ENCODE measurements at places on chromosomes 3 and 15.
A peak's percentile ranks its signal among the peaks of the same experiment; 100 is the strongest.

DNA sequence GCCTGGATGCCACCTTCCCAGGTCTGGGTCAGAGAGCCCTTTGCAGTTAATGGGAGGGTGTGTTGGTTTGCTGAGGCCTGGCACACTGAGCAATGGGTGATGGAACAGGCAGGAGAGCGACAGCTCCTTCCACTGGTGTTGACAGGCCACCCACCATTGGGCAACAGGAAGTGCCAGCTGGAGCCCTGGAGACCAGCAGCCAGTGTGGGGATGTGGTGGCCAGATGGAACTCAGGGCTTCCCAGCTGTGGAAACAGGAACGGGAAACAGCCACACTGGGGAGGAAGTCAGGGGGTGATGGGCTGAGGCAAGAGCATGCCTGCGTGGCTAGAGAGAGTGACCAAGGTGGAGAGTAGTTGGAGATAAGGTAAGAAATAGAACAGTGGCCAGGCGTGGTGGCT is 9.3 kb downstream of the PSTPIP1 start:
- DNase-seq = no peak

GRCh38 chr15:38714309-38715072 is 149.9 kb upstream of the RASGRP1 start:
- no peak for DNase-seq

DNA sequence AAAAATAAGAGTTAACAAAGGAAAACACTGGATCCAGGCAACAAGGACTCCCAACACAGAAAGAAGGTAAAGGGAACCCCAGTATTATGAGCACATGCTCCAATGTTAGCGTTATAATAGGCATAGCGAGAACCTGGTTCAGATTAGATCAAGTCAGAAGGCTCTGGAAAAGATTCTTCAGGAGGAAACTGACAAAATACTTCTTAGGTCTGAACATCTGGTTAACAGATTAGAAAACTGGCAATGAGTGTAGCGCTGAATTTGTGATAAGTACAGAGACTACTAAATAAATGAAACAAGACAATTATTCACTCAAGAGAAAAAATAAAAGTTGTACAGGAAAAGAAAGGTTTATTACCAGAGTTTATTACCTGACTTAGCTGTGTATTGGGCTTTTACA is 146.1 kb downstream of the DPH6 start:
- no peak for DNase-seq

GRCh38 chr3:188390343-188390718 is 236.4 kb downstream of the LPP start:
- no peak for DNase-seq

DNA sequence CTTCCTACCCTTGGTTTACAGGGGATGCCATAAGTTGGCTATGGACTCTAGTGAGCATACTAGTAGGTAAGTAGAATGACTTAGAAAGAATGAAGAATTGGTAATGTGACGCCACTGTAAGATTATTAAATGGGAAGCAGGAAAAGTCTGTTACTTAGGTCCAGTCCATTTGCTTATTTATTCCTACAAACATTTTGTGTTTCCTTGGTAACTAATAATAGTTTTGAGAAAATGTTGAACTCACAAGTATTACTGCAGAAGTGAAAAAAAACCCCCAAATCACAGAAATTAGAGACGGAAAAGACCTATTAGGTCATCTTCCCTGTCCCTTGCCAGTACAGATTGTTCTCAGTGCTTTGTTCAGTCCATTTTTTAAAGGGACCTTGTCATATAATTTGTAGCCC is 63.5 kb downstream of the CMSS1 start:
- no peak for DNase-seq

DNA sequence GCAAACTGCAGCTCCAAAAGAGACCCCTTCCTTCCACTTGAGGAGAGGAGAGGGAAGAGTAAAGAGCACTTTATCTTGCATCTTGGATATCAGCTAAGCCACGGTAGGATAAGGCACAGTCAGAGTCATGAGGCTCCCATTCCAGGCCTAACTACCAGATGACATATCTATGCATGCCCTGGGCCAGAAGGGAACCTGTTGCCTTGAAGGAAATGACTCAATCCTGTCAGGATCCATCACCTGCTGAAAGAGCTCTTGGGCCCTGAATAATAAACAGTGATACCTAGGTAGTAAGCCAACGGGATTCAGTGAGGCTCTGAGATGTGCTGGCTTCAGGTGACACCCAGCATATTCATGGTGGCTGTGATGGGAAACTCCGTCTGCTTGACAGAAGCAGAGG is 118.5 kb upstream of the EPHA3 start:
- no peak for DNase-seq

DNA sequence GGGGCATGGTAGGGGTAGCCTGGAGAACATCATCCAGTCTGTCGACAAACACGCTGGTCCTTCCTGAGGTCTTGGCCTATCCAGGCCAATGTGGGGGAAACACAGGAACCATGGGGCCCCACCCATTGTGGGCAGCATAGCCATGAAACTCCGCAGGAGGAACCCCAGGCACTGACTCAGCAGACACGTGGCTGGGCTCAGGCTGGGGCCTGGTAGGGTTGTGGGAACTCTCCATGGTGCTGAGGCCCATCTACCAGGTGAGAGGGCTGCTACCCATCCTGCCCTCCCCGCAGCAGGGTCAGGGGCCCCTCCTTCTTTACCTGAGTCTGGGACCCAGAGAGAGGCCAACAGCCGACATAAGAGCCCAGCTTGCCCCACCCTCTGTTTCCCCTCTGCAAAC is 22.6 kb upstream of the CACNA2D2 start:
- no peak for DNase-seq

- DNase-seq = no peak
Observed at GRCh38 chr15:60340207-60340921, 57.4 kb downstream of the ANXA2 start.

GRCh38 chr3:153901991-153902390 is 219.2 kb upstream of the ARHGEF26 start:
- no peak for DNase-seq

GRCh38 chr3:16145176-16145575 is 29.3 kb upstream of the GALNT15 start:
- DNase-seq = no peak

- DNase-seq = no peak
Observed at GRCh38 chr3:127991681-127992080, 60.6 kb upstream of the SEC61A1 start.

- DNase-seq = peak; percentile 72
Observed at GRCh38 chr15:75713338-75713895, 769 bp upstream of the CSPG4 start.

DNA sequence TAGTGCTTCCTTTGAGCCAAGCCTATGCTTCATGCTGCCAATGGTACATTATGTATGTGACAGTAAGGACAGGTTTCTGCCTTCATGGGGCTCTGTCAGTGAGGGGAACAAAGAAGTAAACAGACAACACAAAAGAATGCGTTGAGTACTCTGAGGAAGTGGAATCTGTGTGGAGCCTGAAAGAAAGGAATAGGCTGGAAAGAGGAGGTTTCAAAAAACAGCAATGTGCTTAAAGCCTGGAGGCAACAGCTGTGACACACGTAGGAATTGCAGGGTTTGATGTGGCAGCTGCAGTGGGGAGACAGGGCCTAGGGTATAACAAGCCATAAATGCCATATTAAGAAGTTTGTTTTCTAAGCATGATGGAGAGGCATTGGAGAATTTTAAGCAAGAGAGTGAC is 316.7 kb downstream of the CLSTN2 start:
- DNase-seq = peak; percentile 15

- DNase-seq = no peak
Observed at GRCh38 chr3:124701687-124702086, 28.6 kb upstream of the UMPS start.

GRCh38 chr3:47295976-47296375 is 13.2 kb downstream of the KLHL18 start:
- no peak for DNase-seq

DNA sequence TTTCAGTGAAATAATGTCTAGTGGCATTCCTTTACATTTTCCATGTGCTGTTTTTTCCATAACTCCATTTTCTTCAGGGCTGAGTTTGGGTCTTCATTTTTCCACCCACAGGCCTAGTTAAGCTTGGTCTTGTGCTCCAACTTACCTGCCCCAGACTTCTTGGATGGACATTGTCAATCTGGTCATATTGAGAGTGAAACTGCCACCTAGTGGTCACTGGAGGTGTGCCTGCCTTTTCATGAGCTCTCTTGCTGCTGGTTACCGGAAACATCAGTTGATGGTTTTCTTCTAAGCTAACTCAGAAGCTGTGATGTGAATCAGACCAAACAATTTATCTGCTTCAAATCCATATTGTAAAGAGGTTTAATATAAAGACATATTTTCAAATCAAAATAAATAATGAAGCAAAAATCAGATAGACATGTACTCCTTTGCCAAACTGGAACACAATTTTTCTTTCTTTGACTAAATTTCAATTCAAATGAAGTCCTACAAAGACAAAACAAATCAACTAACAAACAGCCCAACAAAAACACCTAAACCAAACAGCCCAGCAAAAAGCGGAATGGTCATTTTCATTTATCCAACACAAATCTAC is 135.1 kb upstream of the RASGRP1 start:
- DNase-seq = peak; percentile 76

DNA sequence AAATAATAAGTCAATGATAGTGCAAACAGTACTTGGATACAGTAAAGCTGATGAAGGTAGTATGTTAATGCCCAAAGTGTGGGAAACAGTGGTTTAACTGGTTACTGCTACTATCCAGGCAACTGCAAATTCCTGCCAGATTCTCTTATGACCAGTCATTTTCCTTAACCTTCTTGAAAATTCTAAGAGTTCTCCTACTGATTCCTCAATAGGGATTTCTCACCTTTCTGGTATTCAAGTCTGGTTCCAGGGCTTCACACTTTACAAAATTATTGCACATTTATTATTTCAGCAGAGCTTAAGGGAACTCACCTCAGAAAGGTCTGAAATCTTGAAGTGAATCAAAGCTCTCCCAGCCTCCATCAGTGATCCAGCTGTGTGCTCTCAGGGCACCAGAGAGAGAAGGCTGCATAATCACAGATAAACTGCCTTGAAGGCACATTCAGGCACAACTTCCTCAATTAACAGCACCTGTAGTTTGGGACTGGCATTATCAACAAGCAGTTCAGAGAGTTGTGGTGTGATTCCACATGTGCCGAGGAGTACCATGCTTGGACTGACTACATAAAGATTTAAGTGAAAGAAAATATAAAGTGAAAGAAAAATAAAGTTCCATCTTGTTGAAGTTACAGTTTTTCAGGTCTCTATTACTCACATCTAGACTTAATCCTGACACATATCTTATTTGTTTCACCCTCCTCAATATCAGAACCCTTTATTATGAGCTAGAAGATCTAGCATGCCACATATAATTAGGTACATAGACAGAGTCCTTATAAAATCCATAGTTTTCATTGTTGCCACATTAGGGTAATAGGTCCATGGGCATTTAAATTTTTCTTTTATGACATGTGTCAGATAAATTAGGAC is 59.5 kb upstream of the TIPARP start:
- no peak for DNase-seq

- peak; percentile 38 for DNase-seq
Observed at GRCh38 chr3:6994081-6994668, 133.3 kb downstream of the GRM7 start.

DNA sequence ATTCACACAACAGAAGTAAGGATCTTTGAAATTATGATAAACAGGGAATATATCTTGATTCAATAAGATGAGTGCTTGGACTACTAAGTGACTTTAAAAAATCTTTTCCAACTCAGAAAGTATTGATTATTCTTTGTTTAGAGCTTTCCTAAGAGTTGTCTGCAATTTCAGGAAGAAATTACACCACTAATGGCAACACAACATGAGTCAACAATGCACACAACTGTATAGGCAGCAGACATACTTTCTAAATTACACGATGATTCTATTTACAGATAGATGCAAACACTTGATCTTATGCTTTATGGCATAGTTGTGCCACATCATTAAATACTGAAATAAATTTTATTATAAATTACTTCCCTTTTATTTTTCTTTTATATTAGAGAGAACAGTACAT is 4.4 kb downstream of the NAA50 start:
- DNase-seq = no peak

DNA sequence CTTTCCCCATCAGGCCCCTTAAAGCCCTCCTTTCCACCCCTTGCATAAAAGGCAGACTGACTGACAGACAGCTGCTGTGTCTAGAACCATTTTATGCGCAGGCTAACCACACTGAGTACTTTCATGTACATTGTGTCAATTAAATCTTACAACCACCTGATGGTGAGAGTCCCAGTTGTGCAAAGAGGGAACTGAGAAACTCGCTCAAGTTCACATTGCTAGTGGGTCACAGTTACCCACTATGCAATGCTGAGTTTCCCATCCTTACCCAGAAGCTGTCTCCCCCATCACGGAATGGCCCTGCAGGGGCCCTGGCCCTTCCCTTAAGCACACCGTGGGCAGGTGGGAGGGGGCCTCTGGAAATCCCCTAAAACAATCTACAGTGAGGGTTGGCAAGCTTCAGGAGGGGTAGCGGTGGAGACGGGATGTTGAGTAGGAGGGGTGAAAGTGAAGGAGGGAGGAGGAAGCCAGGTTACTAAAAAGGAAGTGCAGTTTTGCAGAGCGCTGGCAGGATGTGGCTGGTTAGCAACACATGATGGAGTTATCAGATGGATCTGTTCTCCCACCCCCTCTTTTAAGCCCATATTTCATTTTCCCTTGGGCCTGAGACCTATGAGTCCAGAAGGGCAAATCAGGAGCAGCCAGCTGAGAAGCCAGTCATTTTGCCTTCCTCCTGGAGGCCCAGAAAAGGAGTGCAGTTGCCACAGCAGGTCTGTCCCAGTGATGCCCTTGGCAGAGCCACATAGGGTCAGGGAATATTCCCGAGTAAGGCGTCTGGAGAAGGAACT is 30.0 kb downstream of the STARD5 start:
- DNase-seq = no peak

DNA sequence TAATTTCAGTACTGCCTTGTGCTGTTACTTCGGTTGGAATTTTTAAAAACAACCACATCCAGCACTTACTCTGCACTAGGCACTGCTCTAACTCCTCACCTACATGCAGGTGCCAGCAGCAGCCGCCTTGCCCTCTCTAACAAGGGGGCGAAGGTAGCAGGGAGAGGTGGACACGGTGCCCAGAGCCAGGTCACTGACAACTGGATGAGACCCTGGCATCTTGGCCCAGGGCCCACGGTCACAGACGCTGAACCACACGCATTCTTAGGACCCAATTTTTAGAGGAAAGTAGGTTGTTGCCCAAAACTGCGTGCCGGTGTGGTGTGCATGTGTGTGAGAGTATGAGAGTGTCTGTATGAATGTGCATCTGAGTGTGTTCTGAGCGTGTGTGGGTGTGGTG is 63.4 kb upstream of the GATA2 start:
- no peak for DNase-seq

DNA sequence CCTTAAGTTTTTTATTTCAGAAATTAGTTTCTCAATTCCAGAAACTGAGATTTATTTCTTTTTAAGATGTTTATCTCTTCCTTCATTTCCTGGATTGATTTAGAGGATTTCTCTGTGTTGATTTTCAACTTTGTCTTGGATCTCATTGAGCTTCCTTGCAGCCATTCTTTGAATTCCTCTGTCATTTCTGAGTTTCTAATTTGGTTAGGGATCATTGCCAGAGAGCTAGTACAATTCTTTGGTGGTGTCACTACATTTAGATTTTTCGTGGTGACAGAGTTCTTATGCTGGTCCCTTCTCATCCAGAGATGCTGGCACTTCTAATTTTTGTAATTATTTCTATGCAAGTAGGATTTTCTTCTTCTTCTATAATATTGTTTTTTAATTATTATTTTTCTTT is 691.1 kb upstream of the NAALADL2 start:
- DNase-seq = no peak

GRCh38 chr15:63140936-63141335 is 16.3 kb downstream of the RPS27L start:
- DNase-seq = no peak

All from NCI-H82 (cell line).